Foreskin melanocyte (primary cell): ENCODE measurements at places on chromosomes 2 and 18.
A peak's percentile ranks its signal among the peaks of the same experiment; 100 is the strongest.

DNA sequence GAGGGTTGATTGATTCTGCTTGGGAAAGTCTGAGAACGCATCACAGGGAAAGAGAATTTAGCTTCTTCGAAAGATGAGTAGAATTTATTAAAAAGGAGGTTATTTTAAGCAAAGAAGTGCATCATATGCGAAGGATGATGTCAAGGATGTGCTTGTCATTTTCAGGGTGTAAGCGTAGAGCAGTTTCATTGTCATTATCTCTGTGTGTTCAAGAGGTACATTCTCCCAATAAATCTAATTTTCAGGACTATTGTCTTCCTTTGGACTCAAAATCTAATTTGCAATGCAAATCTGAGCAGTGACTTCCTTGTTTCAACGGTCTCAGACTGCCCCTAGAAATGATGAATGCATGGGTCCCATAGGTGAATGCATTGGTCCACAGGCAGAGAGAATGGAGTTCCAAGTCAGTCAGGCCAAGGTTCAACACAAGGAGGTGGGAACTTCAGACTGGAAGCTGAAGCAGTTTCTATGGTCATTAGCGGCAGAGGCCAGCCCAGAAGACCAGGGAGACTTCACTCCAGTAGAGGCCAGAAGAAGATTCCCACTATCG, 99.8 kb downstream of the CDC42EP3 start:
- DNase-seq: no peak

DNA sequence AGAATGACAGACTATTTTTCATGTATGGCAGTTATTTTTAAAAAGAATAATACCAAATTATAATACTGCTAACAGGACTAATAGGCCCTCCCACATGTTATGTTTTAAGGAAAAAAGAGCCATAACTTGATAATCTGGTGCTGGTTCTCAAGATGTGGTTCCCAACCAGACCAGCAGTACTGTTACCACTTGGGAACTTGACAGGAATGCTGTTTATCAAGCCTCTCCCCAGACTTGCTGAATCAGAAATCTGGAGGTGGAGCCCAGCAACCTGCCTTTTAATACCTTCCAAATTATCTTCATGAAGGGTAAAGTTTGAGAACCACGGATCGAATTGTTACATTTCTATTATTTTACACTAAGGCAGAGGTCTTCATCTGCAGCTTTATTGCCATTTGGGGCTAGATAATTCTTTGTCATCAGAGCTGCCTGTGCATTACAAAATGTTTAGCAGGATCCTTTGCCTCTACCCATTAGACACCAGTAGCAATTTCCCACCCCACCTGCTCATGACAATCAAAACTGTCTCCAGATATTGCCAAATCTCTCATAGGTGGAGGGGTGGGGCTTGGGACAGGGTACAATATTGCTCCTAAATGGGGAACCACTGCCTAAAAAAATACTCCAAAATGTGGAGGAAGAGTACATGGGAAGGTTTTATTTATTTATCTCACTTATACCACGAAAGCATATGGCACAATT, 629.6 kb downstream of the ARHGAP15 start:
- no peak for DNase-seq

GRCh38 chr2:39232141-39232540, 11.6 kb downstream of the CDKL4 start:
- no peak for DNase-seq

DNA sequence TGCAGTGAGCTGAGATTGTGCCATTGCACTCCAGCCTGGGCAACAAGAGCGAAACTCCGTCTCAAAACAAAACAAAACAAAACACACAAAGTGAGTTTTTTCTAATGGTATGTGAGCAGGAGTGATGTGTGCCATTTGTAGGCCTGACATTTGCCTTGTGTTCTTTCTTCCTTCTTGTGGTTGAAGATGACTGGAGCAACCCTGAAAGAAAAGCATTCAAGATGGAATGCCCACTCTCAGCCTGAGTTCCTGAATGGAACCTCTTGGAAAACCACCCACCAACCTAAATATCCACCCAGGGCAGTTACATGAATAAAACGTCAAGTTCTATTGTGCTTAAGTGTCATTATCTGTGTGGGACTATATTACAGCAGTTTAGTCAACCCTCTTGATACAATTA, 26.5 kb downstream of the PGAP1 start:
- DNase-seq: peak; percentile 81

DNA sequence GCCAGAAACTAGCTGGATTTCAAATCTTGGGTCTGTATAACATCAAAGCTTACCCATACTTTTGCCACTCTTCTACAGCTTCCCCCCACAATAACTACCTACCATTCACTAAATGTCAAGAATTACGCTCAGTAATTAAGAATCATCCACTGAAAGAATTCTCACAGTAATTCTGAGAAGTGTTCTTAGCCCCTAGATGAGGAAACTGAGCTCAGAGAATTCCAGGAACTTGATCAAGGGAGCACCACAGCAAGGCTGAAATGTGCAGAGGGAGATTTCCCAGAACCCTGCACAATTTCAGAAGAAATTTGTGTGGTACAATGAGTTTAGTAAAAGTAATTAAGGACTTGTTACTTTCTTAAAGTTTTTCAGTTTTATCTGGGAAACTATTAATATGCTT, 194.5 kb upstream of the STK17B start:
- DNase-seq: no peak

DNA sequence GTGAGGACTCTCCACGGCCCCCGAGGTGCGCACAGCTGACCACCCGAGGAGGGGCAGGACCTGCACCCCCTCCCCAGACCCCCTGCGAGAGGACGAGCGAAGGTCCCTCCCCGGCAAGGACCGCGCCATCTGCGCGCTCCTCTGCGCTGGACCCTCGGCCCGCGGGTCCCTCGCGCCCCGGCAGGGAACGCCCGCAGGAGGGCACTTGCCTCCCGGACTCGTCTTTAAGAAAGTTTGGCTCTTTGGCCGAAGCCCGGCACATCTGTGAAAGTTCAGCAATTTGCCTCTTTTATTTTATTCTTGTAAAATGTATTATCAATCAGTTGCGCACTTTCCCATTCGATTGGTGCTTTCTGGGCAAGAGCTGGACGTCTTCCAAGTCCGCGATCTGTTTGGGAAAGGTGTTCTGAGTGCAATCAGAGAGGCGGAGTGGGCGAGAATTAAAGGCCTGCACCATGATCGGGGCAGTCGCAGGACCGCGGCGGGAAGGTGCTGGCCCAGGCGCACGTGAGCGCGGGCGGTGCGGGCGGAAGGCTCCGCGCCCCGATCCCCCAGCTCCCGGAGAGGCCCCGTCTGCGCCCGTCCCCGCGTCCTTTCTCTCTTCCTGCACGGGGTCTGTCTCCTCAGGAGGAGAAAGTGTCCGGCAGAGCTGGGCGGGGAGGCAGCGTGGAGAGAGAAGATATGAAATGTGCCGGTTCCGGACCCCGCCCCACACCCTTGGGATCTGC, 1.6 kb upstream of the ALKAL2 start:
- DNase-seq: no peak
